ENCODE measurements at places on chromosomes 2 and 18. TPM values are rescaled to one million over a fixed set of nuclear protein-coding genes. Genes with fewer than 3 reads are reported as not detected.

The FAM110C gene
- 27.3 TPM for total RNA-seq

- H3K27me3 ChIP-seq = no peaks in the 10 kb centered on the region
- no peaks in the 10 kb centered on the region for H3K36me3 ChIP-seq
- no peak overlapping the region for H3K27ac ChIP-seq
Observed at GRCh38 chr18:3985664-3986063, 469.4 kb downstream of the DLGAP1 start.

GRCh38 chr2:174615871-174616436 is 18.4 kb upstream of the WIPF1 start:
- peak overlapping the region; percentile 6 for H3K27ac ChIP-seq
- no peaks in the 10 kb centered on the region for H3K27me3 ChIP-seq
- no peaks in the 10 kb centered on the region for H3K36me3 ChIP-seq

The ATP8B1 gene
- total RNA-seq = 41.5 TPM

The C2orf92 gene
- total RNA-seq = 11.0 TPM
